ENCODE measurements at places on chromosomes 7 and 10.

DNA sequence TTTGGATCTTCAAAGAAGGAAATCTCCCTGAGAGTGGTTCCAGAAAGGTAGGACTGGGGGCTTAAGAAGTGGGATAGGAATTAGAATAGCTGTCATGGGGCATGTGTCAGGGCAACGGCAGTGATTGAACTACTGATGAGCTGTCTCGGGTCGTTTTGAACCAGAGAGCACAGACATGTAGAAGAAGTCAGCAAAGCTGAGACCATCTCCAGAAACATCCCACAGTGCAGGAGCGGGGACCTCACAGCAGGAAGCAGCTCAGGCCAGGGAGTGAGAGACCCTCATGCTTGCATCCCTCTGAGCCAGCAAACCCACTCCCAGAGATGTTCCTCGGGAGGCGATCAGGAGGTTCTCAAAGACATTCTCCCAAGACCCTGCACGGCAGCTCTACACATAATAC, 60.1 kb downstream of the AOC1 start:
- no peak for DNase-seq

DNA sequence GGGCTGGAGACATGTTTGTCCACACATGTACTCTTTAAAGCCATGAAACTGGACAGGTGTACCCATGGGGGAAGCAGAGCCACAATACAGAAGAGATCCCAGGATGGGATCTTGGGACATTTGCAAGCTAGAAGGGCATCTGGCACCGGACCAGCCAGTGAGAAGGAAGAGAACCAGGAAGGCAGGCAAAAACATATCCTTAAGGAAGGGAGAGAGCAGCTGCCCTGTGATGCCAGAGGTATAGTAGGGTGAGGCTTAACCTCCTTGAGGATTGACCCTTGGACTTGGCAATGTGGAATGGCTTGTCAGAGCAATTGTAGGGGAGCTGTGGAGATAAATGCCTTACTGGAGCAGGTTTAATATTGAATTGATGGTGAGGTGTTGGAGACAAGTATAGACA, 17.9 kb upstream of the SUV39H2 start:
- DNase-seq, result no peak

DNA sequence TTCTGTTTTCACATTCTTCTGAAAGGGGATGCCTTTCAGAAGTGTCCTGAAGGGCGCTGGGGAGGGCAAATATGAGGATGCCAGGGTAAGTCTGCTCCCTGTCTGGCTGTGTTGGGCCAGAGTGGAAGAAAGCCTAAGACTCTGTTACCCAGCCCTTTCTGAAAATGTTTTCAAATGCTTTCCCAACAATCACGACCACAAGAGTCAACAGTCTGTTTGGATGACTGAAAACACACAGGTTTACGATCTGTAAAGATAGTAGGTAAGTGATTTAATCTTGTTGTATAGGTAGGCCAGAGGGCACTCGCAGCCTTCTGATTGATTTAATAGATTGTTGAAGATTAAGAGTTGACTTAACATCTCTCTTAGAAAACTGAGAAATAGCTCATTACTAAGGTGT, 13.2 kb downstream of the SGPL1 start:
- DNase-seq, result no peak

DNA sequence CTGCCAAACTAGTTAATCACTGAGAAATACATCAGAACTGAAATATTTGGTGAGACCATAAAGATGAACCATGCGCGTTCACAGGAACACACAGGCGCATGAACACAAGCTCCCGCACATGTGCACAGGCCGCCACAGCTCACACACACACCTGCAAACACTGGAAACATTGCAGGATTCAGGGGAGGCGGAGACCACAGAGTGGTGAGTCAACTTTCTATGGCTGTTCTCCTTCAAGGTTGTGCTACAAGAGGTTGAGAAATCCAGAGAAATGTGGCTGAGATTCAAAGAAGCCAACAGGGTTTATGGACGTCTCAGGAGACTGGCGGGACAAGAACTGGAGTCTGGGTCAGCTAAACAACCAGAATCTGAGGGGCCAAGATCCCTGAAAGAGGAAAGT, 17.8 kb downstream of the ESYT2 start:
- DNase-seq, result no peak

- DNase-seq, result no peak
Observed at GRCh38 chr7:30185496-30185895, 50.7 kb downstream of the MTURN start.

DNA sequence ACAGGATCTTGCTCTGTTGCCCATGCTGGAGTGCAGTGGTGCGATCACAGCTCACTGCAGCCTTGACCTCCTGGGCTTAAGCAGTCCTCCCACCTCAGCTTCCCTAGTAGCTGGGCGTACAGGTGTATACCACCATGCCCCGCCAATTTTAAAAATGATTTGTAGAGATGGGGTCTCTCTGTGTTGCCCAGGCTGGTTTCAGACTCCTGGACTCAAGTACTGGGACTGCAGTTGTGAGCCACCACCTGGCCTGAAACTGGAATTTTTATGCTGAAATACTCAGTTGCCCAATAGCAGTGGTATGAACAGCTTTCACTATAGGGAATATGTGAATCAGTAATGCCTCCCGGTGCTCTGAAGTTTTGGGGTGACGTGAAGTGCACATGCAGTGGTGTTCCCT, 7.6 kb downstream of the ZRANB1 start:
- DNase-seq, result no peak

DNA sequence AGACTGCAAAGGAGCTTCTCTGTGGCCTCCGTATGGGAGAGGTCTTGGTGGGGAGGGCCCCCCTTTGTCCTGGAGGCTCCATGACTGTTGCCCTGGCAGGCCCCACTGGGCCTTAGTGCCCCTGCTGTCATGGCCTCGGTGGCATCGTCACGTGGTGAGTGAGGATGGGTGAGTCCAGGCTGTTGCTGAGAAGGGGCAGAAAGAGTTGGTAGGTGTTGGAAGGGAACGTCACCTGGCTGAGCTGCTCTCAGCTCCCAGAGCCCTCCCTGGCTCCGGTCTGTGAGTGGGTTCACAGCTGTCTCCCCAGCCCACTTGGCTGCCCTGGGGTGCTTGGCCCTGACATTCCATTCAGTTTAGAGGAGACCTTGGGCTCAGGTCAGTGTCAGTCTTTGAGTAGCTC, 16.1 kb downstream of the SFRP5 start:
- no peak for DNase-seq

DNA sequence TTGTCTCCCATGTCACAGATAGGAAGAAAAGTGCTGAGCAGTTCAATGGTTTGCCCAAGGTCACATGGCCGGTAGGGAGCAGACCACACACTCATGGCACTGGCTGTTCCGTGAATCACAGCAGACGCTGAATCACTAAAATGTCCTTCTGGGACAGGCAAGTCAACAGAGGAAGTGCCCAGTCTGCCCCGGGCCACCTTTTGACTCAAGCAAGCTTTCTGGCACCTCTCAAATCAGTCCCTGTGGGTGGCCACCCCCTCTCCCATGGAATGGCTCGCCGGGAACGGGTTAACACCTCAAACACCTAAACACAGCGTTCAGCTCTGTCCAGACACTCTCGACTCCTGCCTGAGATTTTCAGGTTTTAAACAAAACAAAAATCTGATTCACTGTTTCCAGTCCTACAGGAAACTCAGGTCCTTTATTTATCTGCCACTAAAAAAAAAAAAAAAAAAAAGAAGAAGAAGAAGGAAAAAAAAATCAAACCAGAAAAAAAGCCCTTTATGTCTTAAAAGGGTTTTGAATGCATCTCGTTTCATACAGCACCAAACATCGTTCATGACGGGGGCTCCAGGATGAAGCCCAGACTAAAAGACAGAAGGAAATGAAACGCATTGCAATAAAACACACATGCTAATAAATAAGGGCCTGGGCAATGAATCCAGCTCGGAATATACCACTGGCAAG, 15.5 kb downstream of the CARD11 start:
- DNase-seq, result no peak

DNA sequence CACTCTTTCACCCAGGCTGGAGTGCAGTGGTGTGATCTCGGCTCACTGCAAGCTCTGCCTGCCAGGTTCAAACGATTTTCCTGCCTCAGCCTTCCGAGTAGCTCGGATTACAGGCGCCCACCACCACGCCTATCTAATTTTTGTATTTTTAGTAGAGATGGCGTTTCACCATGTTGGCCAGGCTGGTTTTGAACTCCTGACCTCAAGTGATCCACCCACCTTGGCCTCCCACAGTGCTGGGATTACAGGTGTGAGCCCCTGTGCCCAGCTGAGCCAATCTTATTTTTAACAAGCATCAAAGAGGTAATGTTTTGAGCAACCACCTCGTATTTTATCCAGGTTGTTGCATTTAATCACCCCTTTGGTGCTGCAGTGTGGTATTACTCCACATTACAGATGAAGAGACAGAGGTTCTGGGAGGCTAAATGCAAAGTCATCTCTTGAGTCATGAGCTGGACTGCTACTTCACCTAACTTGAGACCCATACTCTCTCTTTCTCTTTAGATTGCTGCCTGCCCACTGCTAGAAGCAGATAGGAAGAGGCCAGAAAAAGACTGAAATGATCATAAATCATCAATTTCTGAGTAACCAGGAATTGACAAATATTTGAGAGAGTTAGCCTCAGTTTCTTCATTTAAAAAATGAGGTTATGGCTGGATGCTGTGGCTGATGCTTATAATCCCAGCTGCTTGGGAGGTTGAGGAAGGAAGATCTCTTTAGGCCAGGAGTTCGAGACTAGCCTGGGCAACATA, 116.2 kb downstream of the CAMK1D start:
- no peak for DNase-seq

DNA sequence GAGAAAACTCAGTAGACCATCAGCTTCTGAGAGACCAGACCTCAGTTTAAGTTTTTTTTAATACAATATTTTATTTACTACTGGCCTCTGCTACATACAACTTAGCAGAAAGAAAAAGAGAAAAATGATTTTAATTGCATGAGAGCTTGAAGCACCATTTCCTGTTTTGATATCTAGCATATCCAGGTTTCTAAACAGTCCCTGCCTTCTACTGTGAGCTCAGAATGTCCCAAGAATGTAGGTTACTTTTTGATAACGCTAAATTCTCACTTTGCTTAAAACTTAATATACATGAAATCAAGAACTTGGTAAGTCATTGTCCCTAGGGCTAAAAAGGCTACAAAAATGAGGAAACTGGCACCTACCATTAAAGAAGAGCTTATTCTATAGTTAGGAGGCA, 7.0 kb downstream of the TMEM243 start:
- no peak for DNase-seq

DNA sequence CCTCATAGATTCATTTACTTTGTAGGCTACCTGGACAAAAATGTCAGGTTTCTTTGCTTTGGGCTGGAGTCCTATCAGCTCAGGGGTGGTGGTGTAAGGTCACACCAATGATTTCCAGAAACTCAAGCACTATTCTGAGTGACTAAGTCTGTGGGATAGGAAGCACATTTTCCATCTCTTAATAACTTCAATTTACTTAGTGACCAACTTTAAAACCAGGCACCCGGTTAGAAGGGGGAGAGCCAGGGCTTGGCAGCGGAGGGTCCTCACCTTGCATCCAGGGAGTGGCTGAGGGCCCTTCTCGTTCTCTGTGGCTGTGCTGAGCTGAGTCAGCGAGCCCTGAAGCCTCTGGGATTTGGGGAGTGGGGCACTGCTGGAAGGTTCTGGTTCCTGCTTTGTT, 6.7 kb downstream of the CHST3 start:
- no peak for DNase-seq

- DNase-seq, result no peak
Observed at GRCh38 chr7:117505238-117505637, 25.4 kb downstream of the CFTR start.

DNA sequence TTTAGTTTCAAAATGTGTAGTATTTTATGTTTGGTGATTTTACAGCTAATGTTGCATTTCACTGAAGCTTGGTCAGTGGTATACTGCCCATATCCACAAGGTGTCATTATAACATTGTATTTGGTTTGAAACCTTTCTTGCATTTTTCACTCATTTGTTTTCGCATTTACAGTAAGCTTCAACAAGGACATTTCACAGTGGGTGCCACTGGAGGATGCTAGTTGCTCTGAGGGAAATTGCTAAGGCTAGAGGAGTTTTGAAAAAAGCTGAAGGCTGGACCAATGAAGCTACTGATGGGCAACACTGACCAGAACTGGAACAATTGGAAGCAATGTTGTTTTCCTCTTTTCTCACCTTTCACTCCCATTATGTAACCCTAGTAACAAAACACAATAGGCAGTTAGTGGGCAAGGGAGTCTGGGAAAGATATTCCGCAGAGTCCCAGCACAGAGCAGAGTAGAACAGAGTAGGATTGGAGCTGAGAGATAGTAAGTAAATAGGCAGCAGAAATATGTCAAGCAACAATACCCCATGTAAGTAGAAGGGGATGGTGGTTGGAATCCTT, 23.6 kb upstream of the SRI start:
- DNase-seq, result peak; percentile 35

GRCh38 chr7:83976302-83976701, 218.3 kb downstream of the SEMA3A start:
- DNase-seq, result peak; percentile 36

GRCh38 chr10:66927251-66927935, 1.6 kb downstream of the LRRTM3 start:
- no peak for DNase-seq

DNA sequence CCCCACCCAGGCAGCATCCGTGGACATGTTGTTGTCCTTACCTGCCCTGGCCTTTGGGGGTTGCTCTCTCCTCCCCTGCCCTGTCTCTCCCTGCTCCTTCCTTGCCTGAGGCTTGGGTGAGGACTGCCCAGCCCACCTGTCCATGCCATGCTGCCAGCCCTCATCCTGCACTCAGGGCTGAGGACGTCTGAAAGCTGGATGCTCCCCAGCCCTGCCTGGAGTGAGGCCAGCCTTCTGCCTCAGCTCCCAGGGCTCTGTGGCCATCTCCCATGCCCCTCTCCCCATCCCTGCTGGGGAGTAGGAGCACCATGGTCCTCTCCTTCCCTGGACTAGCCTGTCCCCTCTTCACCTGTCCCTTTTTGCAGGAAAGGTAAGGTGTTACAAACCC, 68.4 kb downstream of the RAMP3 start:
- no peak for DNase-seq

- no peak for DNase-seq
Observed at GRCh38 chr10:81570349-81570748, 304.6 kb upstream of the NRG3 start.

DNA sequence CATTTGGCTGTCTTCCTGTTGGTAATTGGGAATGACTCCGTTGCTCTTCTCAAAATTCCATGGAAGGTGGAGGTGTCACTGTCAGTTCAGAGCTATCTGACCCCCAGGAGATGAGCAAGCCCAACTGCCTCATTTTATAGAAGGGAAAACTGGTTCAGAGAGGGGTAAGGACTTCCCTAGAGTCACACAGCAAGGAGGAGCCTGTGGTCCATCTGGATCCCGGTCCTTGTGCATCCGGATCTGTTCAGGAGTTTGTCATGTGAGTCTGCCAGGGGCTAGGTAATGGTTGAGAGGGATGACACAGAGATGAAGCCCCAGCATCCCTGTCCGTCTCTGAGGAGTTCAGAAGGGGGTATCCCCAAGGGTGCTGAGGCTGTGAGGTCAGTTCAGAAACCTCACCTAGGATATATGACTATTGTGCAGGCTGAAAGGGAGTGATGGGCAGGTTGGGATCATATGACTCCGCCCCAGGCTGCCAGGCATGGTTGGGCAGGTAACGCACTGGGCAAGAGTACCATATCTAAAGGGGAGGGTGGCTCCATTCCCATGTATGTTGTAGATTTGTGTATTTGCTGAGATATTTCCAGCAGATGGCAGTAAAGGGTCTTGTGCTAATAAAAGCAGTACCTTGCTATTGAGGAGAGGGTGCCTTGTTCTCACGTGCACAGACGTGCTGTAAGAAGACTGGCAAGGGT, 16.0 kb upstream of the SLC29A3 start:
- DNase-seq, result peak; percentile 52

GRCh38 chr7:24916463-24917040, 63.4 kb downstream of the OSBPL3 start:
- no peak for DNase-seq

GRCh38 chr7:126570845-126571244, 681.9 kb downstream of the GRM8 start:
- DNase-seq, result no peak

Measured in NCI-H1092 treated with DMSO at 0.1 percent for 48 hours (cell line).